IgD-negative memory B cell (primary cell): ENCODE measurements at places on chromosomes 12 and 14. TPM values are rescaled to one million over a fixed set of nuclear protein-coding genes. Genes with fewer than 3 reads are reported as not detected.

MRPL42 gene
- 84.5 TPM for polyA plus RNA-seq

ASB2 gene
- polyA plus RNA-seq: 3.8 TPM

DPY19L2 gene
- not detected for polyA plus RNA-seq

LIMA1 gene
- 1.5 TPM for polyA plus RNA-seq

FOXM1 gene
- 0.88 TPM for polyA plus RNA-seq

SYT1 gene
- 1.6 TPM for polyA plus RNA-seq

RAD51B gene
- 24.9 TPM for polyA plus RNA-seq

KRT71 gene
- not detected for polyA plus RNA-seq

ESPL1 gene
- not detected for polyA plus RNA-seq

PLEKHD1 gene
- polyA plus RNA-seq: 0.11 TPM

SALL2 gene
- polyA plus RNA-seq: 0.34 TPM

IL23A gene
- polyA plus RNA-seq: 12.4 TPM

FOXN3 gene
- polyA plus RNA-seq: 62.5 TPM

SFSWAP gene
- 24.2 TPM for polyA plus RNA-seq

TMEM179 gene
- polyA plus RNA-seq: not detected

HCAR2 gene
- polyA plus RNA-seq: not detected

MUCL1 gene
- not detected for polyA plus RNA-seq

SIX1 gene
- not detected for polyA plus RNA-seq

A2ML1 gene
- not detected for polyA plus RNA-seq

IL22 gene
- not detected for polyA plus RNA-seq
